ENCODE measurements at places on chromosomes 4 and X.
A peak's percentile ranks its signal among the peaks of the same experiment; 100 is the strongest.

- DNase-seq = no peak
These were observed 155.1 kb downstream of the NR3C2 start for GRCh38 chr4:148287111-148287510.

- no peak for DNase-seq
These were observed 55.6 kb downstream of the SPATA18 start for GRCh38 chr4:52106660-52107059.

GRCh38 chr4:64538219-64538618, 129.0 kb upstream of the TECRL start:
- DNase-seq = no peak

- DNase-seq = no peak
These were observed 290.3 kb upstream of the LDB2 start for GRCh38 chr4:17188547-17189400.

DNA sequence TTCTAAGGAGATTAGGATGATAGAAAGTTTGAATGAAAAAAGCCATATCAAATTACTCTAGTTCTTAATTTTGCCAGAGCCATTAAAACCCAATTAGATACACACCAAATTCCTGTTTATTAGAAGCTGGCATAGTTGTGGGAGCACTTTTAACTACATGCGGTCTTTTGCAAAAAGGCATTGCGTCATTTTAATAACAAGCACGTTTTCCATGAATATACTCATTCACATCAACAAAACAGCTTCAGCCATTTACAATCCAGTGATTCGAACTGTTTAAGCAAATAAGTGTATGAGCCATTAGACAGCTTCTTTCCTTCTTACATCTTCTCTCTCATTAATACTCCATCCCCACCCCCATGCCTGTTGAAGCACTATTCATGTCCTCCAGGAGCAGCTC, 109.5 kb upstream of the EOLA2 start:
- no peak for DNase-seq

GRCh38 chr4:149499726-149500125, 315.9 kb downstream of the IQCM start:
- no peak for DNase-seq

DNA sequence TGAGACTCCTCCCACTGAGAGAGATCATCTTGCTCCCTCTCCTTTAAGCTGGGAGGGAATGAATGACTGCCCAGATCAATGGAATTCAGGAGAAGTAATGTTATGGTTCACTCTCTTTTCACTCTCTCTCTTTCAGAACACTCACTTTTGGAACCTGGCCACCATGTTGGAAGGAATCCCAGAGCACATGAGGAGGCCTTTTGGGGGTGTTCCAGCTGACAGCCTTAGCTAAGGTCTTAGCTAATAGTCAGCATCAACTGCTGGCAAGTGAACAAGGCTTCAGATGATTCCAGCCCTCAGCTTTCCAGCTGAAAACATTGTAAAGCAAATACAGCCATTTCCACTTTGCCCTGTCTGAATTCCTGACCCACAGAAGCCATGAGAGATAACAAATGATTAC, 124.0 kb upstream of the CLNK start:
- no peak for DNase-seq

DNA sequence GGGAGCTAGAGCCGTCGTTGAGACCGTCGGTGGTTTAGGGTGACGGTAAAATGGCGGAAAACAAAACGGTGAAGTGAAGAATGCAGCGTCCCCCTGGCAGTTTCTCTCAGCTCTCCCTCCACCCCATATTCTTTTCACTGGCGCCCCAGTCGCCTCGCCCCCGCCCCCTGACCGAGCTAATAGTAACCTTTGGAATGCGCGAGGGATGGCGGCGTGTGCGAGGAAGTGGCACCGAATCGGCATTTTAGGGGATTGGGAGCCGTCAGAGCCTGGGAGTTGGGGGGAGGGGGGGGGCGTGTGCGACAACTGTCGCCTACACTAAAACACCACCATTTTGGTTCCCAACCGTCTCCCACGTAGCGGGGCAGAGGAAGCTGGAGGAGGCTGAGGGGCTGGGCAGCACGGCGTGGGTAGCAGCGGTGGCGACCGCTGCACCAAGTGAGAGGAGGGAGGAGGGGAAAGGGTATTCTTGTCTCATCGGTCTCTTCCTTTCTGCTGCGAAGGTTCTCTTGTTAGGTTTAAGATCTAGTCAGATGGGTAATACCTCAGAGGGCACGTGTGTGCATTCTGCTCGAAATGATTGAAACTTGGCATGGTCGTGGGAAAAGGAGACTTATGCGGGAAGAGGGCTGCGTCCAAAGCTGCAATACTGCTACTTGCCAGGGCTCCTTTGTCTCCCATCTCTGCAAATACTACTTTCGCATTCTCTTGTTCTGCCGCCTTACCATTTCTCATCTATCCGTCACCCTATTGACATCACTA, 840 bp downstream of the ZNF711 start:
- peak; percentile 24 for DNase-seq

- DNase-seq = no peak
These were observed 11.6 kb upstream of the MND1 start for GRCh38 chr4:153332936-153333335.

- peak; percentile 53 for DNase-seq
These were observed 29.6 kb upstream of the SPON2 start for GRCh38 chr4:1201851-1202525.

DNA sequence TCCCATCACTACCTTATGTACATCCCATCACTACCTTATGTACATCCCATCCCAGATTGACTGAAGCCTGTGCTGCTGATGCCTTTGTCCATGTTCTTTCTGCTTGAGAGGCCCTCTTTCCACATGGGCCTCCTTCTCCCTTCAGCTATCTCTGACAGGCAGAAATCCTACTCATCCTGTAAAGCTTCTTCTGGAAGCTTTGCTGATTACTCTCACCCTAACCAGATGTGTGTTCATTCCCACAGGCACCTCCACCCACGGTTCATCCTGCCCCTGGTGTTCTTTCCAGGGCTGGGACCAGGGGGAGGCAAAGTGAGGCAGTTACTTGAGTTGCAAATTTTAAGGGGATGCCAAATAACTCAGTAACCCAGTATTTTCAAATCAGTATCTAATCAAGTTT, 22.5 kb upstream of the FBXW7 start:
- DNase-seq = no peak

DNA sequence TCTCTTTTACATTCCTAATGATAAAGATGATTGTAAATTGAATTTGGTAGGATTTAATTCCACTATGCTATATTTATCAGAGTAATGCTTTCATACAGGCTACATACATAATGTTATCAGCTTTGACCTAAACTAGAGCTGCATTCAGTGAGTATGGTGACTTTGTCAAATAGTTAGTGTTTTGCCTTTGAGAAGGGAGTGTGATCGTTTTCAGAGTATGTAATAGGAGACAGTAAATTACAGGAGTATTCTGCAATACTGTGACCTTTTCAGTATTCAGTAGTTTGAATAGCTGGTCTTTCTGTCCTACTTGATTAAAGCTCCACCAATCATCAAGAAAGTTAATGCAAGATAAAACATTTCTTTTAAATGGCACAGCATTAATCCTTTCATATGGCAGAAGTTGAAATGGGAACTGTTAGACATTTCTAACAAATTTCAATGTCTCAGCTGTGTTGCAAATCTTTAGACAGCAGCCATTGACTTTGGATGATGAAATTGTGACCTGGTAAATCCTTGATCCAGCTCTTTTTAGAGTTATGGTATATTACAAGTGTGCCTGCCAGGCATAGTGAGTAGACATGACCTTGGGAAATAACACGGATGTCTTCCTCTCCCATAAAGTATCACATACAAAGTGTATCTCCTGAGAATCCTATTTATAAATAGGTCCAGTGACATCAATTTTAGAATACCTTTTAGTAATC, 455.3 kb downstream of the KCTD8 start:
- DNase-seq = no peak

DNA sequence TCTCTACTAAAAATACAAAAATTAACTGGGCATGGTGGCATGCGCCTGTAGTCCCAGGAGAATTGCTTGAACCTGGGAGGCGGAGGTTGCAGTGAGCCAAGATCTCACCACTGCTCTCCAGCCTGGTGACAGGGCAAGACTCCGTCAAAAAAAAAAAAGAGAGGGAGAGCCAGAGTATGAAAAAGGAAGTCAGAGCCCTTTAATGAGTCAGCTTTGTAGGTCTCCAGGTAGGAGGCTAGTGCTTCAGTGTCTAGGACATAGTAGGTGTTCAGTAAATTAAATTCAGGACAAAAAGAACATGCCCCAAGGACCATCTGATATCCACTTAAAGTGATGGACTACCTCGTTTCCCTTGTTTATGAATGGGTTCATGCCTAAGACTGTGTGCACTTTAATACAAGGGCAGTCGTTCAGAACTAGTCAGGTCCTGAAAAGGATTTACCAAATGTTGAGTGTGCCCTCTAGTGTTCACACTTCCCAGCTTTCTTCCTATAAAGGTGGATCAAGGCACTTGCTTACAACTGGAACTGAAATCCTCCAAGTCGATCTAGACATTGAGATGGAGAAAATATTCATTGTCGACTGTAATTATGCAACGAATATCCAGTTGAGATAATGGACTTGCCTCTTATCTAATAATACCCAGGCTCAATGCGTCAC, 29.0 kb downstream of the F9 start:
- peak; percentile 44 for DNase-seq

GRCh38 chr4:57363346-57363745, 253.2 kb upstream of the IGFBP7 start:
- no peak for DNase-seq

GRCh38 chr4:53040851-53041250, 178.7 kb downstream of the RASL11B start:
- no peak for DNase-seq

GRCh38 chr4:133865612-133866327, 335.8 kb downstream of the PABPC4L start:
- no peak for DNase-seq

GRCh38 chr4:95504501-95504900, 44.3 kb downstream of the UNC5C start:
- no peak for DNase-seq

- DNase-seq = no peak
These were observed 70.2 kb downstream of the GC start for GRCh38 chr4:71713611-71714203.

- no peak for DNase-seq
These were observed 26.1 kb downstream of the PPP2R3B start for GRCh38 chrX:360496-361150.

DNA sequence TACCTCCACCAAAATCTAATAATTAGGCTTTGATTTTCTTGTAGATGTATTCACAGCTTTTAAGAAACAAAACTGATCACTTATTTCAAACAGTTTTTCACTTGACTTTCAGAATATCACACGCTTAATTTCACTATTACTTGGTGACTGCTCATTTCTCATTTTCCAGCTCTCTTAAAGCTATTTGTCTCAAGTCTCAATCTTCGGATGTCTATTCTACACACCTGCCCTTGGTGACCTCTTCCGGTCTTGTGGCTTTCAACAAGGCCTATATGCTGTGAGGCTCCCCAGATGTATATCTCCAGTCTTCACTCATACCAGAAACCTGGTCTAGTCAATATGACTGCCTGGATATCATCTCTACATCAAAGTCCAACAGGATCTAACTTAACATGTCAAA, 34.9 kb upstream of the ANXA10 start:
- no peak for DNase-seq

GRCh38 chrX:63918611-63919010, 133.6 kb upstream of the ARHGEF9 start:
- no peak for DNase-seq

- peak; percentile 93 for DNase-seq
These were observed 44.2 kb downstream of the TBC1D14 start for GRCh38 chr4:6953751-6954380.

- DNase-seq = no peak
These were observed 70.5 kb downstream of the HADH start for GRCh38 chr4:108060164-108060563.

DNA sequence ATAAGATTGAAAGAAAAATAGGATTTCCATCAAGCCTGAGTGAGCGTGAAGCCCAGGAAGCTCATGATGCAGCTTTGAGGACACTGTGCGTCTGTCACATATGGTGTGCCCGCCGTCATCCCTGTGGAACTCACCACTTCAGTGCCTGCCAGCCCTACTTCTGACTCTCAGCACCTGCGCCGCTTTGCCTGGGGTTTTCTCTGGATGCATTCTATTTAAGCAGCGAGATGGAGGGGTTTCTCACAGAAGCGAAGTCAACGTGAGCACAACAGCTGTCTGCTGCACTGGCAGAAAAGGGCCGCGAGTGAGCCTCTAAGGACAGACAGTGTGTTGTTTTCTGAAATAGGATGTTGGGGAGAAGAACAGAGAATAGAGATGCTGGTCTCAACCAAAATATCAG, 6.2 kb upstream of the TMEM128 start:
- DNase-seq = no peak

DNA sequence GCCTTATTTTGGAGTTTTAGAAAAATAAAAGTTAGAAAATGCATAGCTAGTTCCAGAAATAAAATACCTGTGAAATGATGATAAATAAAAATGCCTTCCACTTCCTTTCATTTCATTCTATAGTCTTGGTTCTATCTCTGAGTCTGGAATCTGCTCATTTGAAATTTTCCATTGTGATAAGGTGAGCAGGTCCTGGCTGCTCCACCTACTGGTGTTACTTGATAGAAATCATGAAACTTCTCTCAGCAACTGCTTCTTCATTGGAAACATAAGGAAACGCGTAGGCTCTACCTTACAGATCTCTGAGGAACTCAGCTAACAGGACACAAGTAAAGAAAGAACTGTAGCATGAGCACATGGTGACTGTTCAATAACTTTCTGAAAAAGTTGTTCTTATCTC, 141.8 kb downstream of the DCHS2 start:
- no peak for DNase-seq

- no peak for DNase-seq
These were observed 187.0 kb downstream of the BMPR1B start for GRCh38 chr4:94944726-94945125.

GRCh38 chr4:144347121-144347520, 206.6 kb upstream of the GYPA start:
- DNase-seq = no peak

DNA sequence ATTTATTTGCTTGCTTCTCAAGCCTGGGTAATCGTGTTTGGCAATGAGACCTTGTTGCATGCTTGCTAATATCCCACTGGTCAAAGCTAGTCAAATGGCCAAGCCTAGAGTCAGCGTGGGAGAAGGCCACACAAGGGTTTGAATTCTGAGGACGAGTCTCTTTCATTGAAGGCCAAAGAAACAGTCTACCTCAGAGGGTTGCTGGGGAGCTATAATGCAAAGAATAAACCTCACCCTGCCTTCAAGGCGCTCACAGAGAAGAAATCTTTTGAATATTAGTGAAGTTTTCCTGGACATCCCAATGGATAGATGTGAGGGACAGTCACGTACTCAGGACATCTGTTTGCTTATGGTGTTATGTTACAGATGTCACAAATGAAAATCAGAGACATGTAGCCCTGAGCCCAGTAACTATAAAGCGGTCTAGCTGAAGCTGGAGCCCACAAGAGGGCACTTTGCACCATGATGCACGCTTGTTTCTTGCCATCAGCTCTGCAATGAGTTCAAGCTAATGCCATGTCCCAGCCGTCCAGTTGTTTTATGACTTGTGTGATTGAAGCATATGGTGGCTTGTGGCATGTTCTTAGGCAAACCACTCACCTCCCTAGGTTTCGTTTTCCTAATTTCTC, 1.1 kb upstream of the TLR3 start:
- DNase-seq = peak; percentile 66

GRCh38 chr4:94650134-94650495, 107.6 kb upstream of the BMPR1B start:
- DNase-seq = no peak

GRCh38 chr4:81445196-81445595, 26.5 kb downstream of the RASGEF1B start:
- no peak for DNase-seq

Measured in colonic mucosa (tissue), 4 donors.